ENCODE measurements at places on chromosomes 4 and X.

- DNase-seq, result no peak
Measured at GRCh38 chr4:151786158-151786495, 25.3 kb upstream of the GATB start.

DNA sequence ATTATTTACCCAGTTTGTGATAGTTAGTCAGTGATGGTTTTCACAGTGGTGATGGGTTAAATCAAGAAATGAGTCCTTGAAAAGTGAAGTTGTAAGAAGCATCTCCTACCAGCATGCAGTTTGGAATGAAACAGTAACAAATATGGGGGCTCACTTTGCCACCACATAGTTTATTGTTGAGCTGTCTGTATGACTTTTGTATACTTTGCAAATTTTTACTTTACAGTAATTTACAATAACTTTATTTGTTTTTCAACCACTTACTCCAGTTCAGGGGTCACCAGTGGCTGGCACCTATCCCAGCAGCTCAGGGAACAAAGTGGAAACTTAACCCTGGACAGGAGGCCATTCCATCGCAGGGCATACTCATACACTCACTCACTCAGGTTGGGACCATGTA lies 64.5 kb upstream of the ANKRD50 start:
- no peak for DNase-seq

- DNase-seq, result peak; percentile 67
Measured at GRCh38 chr4:153023692-153024394, 87.7 kb downstream of the FHDC1 start.

- DNase-seq, result peak; percentile 26
Measured at GRCh38 chr4:180665994-180666824, 1577.0 kb upstream of the TENM3 start.

All from RWPE1 (cell line).